Foreskin fibroblast (primary cell): ENCODE measurements at places on chromosomes 1 and 21.

DNA sequence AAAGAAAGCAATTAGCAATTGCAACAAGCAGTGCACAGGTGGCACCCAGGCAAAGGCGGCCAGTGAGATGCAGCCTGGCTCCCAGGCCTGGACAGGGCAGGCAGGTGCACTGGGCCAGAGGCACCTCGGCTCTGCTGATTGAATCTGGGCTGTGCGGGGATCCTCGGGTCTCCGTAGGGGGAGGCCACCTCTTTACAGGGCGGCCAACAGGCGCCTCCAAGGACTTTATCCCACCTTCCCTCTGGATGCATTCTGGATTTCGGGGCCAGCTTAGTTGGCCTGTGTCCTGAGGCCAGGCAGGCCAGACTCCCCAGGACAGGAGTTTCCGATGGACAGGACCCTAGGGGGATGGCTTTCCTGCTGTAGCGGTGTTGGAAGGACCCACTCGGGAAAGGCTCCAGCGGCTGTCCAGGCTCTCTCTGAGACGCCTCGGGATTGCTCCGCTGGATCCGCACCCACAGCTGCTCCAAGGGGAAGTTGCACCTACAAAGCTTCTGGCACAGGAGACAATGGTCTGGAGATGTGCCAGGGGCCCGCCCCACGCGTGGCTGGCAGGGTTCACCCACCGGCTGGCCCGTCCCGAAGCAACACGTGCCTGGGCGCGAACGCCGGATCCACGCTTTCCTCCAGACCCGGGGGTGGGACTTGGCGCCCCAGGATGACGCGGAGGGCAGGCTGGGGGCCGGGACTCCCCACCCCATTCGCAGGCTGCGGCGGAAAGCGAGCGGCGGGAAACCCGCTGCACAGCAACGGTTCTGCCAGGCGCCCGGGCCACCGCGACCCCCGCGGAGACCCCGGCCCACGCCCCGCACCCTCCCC lies 810 bp downstream of the SLC19A1 start:
- DNase-seq = peak; percentile 87

DNA sequence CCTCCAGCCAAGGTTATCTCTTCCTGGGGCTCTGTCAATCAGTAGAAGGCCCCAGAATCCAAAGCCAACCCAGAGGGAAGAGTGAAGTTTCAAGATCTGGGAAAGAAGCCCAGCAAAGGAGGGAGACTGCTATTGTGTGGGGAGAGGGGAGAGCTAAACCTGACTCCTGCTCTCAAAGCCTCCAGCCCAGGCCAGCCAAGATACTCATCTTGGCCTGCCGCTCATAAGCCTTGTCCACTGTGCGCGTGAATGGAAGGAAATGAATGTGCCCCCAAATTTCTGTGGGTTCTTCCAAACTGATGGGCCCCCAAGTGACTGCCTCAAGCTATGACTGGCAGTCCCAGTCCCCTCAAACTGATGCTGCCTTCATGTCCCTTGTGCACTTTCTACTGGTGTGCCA lies 2.0 kb downstream of the PLXNA2 start:
- DNase-seq = no peak

DNA sequence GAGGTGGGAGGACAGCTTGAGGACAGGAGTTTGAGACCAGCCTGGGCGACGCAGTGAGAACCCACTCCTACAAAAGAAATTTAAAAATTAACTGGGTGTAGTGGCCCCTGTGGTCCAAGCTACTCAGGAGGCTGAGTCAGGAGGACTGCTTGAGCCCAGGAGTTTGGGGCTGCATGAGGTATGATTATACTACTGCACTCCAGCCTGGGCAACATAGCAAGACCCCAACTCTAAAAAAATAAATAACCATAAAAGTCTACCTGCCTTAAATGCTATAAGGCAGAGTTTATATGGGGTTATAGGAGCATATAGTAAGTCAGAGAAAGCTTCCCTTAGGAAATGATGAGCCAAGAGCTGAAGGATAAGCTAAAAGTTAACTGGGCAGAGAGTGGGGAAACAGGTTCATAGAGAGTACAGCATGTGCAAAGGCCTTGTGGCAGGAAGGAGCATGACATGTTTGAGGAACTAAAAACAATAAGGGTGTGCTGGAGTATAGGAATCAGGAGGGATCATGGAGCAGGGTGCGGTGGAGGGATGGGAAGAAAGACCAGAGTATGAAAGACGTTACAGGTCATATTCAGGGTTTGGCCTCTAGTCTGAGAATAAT lies 68.3 kb downstream of the ADSS2 start:
- DNase-seq = no peak

- peak; percentile 20 for DNase-seq
These were observed 29.2 kb downstream of the OLFML3 start for GRCh38 chr1:114008480-114008941.

DNA sequence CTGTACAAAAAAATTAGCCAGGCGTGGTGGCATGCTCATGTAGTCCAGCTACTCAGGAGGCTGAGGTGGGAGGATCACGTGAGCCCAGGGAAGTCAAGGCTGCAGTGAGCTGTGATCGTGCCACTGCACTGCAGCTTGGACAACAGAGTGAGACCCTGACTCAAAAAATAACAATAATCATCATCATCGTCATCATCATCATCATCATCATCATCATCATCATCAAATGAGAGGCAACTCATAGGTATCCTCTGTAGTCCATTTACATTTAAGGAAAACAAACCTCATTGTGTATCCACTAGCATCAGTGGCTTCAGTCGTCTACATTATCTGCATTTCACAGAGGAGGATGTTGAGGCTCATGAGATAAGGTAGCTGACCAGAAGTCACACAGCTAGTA lies 68.8 kb upstream of the SELENON start:
- no peak for DNase-seq

GRCh38 chr1:214665606-214666110 lies 62.7 kb downstream of the CENPF start:
- no peak for DNase-seq

DNA sequence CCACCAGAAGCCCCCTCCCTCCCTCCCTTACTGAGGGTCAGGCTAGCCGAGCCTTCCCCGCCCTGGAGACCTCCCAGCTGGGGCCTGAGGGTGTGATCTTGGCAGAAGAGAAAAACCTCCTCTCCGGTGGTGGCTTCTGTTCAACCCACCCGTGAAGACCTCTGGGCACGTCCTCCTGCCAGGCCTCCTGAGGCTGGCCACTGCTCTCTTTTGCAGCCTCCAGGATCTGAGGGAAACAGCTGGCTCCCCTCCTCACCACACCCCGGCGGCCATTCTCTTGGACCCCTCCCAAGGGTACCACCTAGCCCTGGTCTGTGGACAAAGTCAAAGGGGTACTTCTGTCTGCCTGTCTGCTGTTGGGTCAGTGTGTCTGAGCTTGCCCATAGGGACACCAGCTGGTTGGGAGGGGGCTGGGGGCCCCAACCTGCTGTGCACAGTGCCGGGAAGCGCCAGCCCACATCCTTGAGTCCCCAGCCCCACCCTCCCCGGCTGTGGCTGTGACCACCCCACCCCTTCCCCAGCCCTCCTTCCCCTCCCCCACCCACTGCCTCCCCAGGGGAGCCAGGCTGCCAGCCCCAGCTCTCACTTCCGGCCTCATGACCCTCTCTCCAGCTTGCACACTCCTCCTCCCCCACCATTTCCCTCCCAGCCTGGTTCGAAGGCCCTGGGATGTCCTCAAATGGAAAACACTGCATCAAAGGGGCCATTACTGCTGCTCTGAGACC lies 48.1 kb downstream of the AHDC1 start:
- no peak for DNase-seq

DNA sequence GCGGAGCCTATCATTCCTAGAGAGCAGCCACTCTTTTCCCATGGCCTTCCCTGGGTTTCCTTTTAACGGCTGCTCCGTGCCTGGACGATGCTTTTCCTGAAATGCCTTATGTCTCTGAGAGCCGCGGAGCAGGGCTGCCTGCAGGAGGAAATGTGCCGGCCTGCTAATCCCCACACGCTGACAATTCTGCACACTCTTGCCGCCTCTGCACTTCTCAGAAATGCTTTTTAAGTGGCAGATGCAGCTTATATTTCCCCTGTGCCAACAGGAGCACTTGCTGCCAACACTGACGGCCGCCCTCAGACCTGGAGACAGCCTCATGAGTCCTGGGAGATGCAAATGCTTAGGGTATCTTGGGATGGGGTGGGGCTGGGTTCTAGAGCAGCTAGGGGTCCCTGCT lies 253.2 kb downstream of the GRIK3 start:
- no peak for DNase-seq
